ENCODE measurements at places on chromosomes 4 and X.

GRCh38 chrX:154815274-154815818 is 10.1 kb upstream of the MPP1 start:
- DNase-seq = no peak

DNA sequence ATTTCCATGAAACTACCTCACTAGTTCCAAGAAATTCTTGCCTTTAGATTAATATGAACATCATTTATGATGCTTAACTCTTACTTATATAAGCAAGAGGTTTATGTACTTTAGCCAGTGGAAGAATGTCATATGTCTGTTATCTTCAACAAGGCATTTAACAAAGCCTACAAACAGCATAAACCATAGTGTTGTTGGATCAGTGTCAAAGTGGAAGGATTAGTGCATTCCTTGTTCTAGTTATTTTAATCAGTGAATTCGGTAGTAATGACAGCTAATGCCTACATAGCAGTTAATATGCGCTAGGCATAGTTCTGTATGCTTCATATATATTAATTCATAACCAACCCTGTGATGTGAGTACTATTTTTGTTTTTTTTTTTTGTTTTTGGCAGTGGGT is 3.1 kb downstream of the PI4K2B start:
- DNase-seq = no peak

DNA sequence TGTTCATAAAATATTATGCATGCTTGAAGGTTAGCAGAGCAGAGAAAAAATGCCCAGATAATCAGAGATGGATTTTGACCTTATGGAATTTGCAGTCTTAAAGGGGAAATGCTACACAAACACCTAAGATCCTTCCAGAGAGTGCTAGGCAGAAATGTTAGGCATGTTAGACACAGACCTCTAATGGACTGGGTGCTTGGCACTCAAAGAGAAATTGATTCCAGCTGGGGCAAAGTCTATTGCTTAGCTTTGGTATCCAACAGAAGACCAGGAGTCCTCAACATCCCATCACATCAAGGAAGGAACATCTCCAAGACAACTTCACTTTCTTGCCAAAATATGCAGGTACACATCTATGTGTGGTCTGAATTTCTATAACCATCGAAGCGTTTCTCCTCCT is 32.2 kb upstream of the PPARGC1A start:
- DNase-seq = no peak

GRCh38 chrX:73832319-73832718 is 269.3 kb downstream of the CHIC1 start:
- no peak for DNase-seq

GRCh38 chrX:150236327-150236726 is 126.8 kb upstream of the MAMLD1 start:
- no peak for DNase-seq

- DNase-seq = no peak
These were observed 10.6 kb downstream of the ABCG2 start for GRCh38 chr4:88147799-88148217.

GRCh38 chr4:155445306-155445705 is 68.5 kb upstream of the MAP9 start:
- no peak for DNase-seq

- DNase-seq = no peak
These were observed 902.1 kb upstream of the NDST4 start for GRCh38 chr4:116015549-116015948.

GRCh38 chr4:48483006-48483776 is at the start of gene SLC10A4:
Gene SLC10A4, plus strand, starts transcription at chr4:48483343. Its CDS starts 219 bp downstream, at chr4:48483562.
- DNase-seq = no peak

GRCh38 chr4:61214680-61215079 is 14.6 kb downstream of the ADGRL3 start:
- DNase-seq = no peak

DNA sequence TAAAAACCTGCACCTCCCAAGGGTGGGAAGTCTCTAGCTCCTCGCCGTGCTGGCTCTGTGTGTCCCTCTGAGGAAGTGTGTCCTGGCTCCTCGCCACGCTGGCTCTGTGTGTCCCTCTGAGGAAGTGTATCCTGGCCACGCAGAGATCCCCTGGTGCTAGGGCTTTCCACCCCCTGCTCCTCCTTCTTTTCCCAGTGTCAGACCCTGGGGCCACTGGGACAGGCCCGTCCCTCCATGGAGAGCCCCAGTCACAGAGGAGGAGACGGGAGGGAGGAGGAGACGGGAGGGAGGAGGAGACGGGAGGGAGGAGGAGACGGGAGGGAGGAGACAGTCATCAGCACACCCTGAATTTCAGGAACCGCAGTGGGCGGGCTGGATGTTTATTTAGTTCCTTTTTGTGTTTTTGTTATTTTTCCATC is 53.8 kb upstream of the HGFAC start:
- peak; percentile 11 for DNase-seq

- no peak for DNase-seq
These were observed 59.9 kb upstream of the PDGFRA start for GRCh38 chr4:54169176-54169575.

GRCh38 chrX:3697701-3698279 is 15.7 kb downstream of the PRKX start:
- DNase-seq = no peak

DNA sequence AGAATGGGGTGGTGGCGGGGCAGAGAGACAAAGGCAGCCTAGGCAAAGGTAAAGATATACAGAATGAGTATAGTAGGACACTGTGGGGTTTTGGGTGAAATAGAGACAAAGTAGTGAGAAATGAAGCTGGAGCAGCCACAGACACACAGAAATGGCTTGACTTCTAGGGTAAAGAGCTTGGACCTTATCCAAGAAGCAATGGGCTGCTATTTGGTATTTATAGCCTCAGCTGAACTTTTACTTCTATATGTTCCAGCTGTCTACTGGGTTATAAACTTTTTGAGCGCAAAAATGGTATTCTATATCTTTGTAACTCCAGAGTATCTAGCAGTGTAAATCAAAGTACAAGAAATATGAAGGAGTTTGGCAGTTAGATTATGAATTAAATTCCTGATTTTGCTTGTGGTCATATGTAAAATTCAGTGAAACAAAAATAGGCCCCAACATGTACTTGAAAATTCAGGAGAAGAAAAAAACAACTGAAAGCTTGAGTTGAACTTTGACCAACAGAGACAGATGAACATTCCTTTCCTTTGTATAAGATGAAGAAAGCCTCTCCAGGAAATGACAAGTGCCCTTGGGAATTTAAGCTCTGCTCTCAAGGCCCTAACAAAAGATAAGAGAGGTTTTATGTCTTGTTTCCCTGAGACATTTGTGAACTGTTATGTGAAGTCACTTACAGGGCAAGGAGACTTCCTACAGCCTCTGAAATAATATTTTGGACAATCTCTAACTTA is 354.1 kb downstream of the CHIC1 start:
- peak; percentile 65 for DNase-seq

GRCh38 chr4:38470735-38471262 is 193.2 kb upstream of the KLF3 start:
- DNase-seq = no peak

- no peak for DNase-seq
These were observed 192.9 kb downstream of the ARHGAP10 start for GRCh38 chr4:147924604-147925412.

- DNase-seq = no peak
These were observed 53.6 kb upstream of the FUNDC1 start for GRCh38 chrX:44596277-44596676.

- DNase-seq = no peak
These were observed 19.3 kb downstream of the YIPF7 start for GRCh38 chr4:44632089-44632488.

GRCh38 chr4:7238300-7238960 is 46.1 kb downstream of the SORCS2 start:
- no peak for DNase-seq

DNA sequence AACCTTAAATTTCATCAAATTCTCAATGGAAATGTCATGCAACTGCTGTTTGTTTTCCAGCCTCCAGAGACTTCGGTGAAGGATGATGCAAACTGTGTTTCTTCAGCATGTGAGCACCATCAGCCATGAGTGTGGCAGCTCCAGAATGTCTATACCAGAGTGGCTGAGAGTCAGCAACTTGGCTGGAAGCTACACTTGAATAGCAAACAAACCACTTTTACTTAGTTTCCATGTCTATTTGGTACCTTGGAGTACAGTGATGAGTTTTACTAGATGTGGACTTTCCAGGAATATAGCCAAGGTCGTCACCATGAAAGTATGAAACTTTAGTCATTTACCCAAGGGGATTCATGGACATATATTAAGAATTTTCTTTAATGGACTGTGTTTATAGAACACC is 4.3 kb upstream of the IL21 start:
- no peak for DNase-seq

- DNase-seq = no peak
These were observed 12.7 kb upstream of the GTPBP6 start for GRCh38 chrX:331151-331824.

DNA sequence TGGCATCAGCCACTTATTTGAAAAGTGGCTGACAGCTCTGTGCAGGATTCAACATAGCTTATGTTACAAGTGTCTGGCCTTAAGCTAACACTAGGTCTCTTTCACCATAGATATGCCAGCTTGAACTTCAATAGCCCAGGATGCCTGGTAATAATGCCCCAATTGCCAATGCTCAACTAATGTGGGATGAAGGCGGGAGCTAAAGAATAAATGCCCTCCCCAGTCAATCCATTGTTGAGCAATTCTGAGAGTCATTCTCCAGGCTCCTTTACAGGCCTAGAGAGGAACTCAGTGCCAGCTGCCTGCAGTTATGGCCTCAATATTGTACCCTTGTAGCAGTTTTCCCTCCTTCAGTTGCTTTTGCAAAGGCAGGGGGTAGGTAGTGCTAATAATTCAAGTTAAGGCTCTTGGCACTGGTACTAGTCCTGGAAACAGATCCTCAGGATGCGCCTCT is 460.2 kb downstream of the GABRG1 start:
- DNase-seq = no peak

GRCh38 chr4:129578336-129578735 is 482.4 kb downstream of the C4orf33 start:
- no peak for DNase-seq

GRCh38 chrX:140971099-140971795 is 31.1 kb upstream of the SPANXB1 start:
- DNase-seq = peak; percentile 3

All from HFF-Myc (cell line).